ENCODE measurements at places on chromosomes 7 and 10.

DNA sequence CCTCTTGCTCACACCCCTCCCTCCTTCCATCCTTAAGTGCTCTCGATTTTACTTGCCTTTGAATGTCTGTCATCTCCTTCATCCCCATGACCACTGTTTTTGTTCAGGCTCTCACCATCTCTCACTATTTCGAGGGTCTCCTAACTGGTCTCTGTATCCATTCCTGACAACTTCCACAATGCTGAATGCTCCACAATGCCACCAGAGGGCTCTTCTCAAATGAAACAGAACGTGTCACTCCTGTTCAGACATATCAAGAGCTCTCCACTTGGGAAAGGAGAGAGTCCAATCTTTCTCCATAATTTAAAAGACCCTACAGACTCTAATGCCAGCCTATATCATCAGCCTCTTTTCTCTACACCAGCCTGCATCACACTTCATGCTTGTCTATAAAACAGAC lies 9.0 kb upstream of the SLC13A1 start:
- DNase-seq, result no peak

DNA sequence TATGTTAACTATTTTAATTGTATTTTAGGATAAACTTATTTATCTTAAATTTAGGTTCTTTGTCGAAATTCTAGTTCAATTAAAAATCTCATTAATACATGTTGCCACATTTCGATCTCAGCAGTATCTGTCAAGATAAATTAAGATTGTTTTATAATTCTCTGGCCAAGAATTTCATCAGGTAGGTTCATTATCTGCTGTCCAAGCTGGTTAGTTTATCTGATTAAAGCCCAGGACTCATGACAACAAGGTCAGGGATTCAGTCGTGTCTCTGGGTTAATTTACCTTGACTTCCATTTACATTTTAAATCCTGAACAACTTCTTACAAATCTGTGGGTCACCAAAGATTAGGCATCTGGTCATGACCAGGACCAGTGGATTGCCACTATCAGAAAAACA lies 7.6 kb downstream of the STEAP4 start:
- no peak for DNase-seq

DNA sequence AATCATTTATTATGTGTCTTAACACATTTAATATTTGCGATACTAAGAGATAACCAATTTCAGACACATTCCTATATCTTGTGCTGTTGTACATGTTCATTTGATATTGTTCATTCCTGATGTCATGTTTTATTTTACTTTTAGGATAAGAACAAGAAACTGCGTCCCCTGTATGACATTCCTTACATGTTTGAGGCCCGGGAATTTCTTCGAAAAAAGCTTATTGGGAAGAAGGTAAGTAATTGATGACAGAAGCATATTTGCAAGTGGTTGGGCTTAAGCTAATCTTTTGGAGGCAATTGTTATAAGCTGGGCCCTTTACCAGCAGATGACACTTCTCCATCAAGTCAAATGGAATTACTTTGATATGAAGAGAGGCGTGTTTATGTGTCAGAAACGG lies 155.3 kb downstream of the SND1 start:
- DNase-seq, result no peak

DNA sequence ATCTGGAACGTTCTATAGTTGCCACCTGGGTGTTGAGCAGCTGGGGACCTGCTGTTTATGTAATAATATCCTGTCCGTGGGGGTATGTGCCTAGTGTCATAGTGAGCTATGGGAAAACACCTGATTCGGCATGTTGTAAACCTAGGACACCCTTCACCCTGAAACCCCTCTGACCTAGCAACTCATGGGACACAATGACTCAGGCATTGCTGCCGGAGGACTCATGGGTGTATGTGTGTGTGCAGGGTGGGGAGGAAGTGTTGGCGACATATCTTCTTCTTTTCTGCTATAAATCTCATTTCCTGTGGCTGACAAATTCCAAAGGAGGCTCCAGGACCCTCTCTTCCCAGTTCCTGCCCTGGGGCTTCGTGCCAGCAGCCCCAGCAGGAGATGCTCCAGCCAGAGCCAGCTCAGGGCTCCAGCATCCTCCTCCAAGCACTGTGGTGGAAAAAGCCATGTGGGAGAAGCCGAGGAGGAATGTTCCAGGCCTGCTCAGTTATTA lies 77.0 kb upstream of the PODXL start:
- DNase-seq, result no peak

Data from stimulated activated CD4-positive, alpha-beta T cell treated with anti-CD3 and anti-CD28 coated beads, Interleukin-1b, Interleukin-23, amount 100 ng/mL, for 1 hour (primary cell).